ENCODE measurements at places on chromosomes 2 and 18.

DNA sequence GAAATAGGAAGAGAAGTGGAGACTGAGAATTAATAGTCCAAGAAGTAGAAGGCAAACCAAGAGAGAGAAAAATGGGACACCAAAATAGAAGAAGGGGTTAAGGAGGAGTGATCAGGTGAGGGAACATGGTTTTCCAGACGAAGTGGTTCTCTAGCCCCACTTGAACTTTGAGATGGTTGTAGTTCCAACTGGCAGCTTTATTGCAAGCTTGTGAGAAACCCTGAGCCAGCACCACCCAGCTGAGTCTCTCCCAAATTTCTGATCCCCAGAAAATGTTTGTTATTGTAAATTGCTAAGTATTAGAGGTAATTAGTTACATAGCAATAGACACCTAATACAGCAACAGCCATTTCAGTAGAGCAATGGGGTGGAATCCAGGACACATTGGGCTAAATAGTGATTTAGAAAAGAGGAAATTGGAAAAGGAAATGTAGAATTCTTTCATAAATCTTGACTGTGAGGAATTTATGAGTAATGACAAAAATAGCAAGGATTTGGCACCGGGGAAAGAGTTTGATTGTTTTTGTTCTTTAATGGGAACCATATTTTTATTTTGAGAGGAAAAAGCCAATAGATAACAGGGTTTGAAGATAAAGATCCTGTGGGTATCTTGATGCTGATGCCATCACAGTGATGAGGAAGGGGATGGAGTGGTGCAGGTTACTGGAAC is 62.1 kb upstream of the XDH start:
- DNase-seq = no peak

DNA sequence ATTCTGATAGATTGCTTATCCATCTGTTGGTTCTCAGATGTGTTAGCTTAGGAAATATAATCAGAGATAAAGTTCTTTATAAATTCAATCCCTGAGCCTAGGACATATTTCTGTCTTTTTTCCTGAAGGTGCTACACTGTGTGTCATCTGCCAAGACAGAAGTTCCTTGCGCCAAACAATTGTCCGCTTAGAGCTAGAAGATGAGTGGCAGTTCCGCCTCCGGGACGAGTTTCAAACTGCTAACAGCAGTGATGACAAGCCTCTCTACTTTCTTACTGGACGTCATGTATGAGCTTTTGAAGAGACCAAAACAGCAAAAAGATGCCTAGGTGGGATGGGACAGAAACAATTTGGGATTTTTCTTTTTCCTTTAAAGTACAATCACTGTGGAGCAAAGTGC is 78.0 kb downstream of the ESCO1 start:
- DNase-seq = no peak

DNA sequence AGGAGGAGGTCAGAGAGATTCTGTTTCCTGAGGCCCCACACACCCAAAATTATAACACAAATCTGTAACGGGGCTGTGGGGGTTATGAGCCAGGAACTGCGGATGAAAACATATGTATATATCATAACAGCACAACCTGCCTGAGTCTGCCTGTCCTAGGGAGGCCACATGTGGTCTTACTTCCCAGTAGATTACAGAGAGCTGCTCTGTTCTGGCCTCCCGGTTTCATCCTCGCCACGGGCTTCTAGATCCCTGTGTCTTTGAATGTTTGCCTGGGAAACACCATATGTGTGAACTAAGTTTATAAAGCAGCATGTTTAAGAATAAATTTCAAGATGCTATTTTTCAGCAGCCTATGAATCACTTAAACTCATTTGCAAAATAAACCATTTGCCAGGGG is 124.0 kb downstream of the TMEM200C start:
- DNase-seq = no peak

- no peak for DNase-seq
Observed at GRCh38 chr2:7053650-7054265, 136.5 kb downstream of the RNF144A start.

GRCh38 chr2:157843081-157843480 is 33.0 kb downstream of the ACVR1 start:
- no peak for DNase-seq

DNA sequence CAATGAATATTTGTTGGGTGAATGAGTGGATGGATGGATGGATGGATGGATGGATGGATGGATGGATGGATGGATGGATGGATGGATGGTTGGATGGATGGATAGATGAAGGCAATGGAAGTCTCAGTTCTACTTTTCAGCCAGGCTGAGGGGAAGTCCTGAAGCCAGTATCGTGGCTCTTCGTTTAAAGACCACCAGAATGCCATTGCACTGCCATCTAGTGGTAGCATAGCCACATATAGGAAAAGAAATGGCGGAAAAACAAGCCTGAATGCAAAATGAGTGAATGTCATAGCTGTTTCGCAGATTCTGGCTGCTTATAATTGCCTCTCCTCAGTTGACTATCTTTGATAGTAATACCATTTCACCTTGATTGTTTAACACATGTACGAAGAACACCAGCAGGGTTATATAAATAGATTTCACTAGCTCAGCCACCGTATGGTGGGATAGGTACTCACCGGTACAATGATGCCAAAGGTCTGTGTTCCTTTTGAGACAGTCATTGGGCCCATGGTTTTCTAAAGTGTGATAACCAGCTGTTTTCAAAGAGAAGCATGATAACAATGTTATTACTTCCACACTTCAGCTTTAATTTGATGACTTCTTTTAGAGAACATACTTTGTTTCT is 62.3 kb upstream of the GREB1L start:
- peak; percentile 28 for DNase-seq

GRCh38 chr2:235165136-235165535 is 213.3 kb downstream of the SH3BP4 start:
- DNase-seq = no peak

DNA sequence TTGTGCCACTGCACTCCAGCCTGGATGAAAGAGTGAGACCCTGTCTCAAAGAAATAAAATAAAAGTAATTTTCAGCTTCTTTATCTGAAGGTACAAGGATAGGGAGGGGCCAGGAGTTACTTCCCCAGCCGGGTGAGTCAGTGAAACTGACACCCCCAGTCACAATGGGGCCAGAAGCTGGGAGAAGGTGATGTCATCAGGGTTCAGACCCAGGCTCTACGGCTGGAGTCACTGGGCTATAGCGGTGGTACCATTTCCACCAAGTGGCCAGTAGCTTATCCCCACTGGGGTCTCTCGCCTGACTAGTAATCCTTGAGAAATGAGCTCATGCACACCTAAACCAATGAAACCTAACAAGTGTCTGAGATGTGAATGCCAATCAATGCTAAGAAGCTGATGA is 107.9 kb downstream of the ALPK2 start:
- no peak for DNase-seq

DNA sequence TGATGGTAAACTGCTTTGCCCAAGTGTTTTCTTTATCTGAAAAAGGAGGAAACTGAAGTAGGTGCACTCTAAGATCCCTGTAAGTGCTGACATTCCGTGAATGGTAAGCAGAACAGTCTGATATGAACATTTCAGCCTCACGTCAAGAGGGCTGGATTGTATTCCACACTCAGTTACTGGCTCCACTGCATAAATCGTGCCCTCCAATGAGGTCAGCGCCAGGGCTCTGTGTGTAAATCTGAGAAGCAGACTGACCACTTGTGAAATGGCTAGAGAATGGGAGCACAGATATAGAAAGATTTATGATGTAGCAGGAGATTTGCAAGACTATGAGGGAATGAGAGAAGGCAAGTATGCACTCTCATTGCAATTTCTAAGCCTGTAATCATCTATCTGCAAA is 153.0 kb downstream of the ICOS start:
- no peak for DNase-seq

DNA sequence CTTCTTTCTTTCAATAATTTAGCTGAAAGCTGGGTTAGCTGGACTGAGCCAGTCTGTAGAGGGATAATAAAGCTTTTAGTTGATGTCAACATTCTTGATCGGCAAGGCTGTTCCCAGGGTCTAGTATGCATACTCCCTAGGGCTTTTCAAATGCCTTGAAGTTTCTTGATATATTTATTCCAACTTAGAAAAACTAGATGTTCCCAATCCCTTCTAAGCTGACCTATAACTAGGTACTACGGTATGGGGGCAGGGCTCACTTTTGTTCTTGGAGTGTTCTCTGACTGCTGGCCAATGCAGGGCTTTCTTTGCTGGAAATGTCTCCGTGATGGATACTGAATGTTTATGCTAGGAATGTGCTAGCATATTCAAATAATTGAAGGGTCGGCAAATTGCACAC is 258.6 kb upstream of the TANK start:
- DNase-seq = no peak

- no peak for DNase-seq
Observed at GRCh38 chr2:234487356-234487755, 9.5 kb downstream of the ARL4C start.

DNA sequence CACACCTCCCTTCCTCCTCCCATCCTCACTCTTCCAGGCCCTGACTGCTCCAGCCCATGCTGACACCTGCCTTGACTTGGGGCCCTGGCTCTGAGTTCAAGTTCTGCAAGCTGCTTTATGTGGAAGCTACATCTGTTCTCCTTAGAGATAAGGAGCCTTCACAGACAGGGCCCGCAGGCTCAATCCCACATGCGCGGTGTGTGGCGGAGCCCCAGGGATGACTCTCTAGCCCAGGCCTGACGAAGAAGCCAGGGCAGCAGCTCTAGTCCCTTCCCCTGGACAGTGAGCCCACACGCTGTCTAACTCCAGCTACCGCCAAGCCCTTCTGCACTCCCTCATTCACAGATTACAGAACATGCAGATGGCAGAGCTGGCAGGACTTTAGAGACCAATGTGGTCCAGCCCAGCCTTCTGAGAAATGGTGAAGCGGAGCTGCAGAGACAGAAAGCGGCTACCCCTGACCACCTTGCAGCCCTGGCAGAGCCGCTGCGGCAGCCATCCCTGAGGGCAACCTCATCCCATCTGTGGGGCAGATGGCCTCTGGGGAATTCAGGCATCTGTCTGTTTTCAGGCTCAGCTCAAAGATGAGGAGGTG is 304.3 kb downstream of the CELF4 start:
- DNase-seq = no peak

- DNase-seq = no peak
Observed at GRCh38 chr2:206105541-206105940, 19.6 kb upstream of the INO80D start.

DNA sequence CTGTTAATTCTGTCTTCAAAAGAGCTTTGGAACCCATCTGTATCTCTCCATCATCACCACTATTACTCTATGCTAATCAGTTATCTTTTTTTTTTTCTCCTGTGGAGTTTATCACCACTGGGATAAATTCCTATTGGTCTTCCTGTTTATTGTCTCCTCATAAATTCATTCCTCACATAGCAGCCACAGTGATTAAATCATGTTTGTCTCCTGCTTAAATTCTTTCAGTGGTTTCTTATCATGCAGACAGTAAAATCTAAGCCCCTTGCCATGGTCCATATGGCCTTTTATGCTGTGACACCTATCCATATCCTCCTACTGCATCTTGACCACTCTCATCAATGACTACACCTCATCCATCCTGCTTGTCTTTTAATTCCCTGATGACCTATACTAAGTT is 239.8 kb upstream of the ZEB2 start:
- no peak for DNase-seq

DNA sequence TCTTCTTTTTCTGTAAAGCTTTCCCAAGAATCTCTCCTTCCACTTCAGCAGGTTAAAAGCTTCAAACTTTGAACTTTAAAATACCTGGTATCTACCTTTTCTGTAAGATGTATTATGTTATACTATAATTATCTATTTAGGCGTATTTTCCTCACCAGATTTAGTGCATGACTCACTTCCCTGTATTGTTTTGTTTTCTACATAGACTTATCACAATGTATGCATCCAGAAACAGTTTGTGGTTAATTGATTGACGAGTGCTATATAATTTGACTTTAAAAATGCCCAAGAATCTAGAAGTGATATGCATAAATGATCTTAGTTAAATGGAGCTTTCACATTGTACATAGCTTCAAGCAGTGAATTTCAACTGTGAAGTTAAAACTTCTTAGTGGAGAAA is 473.9 kb upstream of the CDH2 start:
- no peak for DNase-seq

GRCh38 chr2:68756178-68756577 is 21.6 kb downstream of the ARHGAP25 start:
- no peak for DNase-seq

- no peak for DNase-seq
Observed at GRCh38 chr2:88059979-88060906, 4.7 kb upstream of the KRCC1 start.
